Mammary epithelial cell (primary cell): ENCODE measurements at places on chromosomes 2 and 18. TPM values are rescaled to one million over a fixed set of nuclear protein-coding genes. Genes with fewer than 3 reads are reported as not detected.

VWA3B gene
- 0.66 and 0.72 TPM in 2 replicates for total RNA-seq

FABP1 gene
- total RNA-seq = not detected in 2 replicates

GKN1 gene
- total RNA-seq = 0.43 TPM in 1 of 2 replicates, not detected in the other

FAM110C gene
- total RNA-seq = 37.3 TPM

NEMP2 gene
- 6.0 and 6.5 TPM in 2 replicates for total RNA-seq

MALL gene
- 3.2 TPM for total RNA-seq
